ENCODE measurements at places on chromosomes 4 and X. TPM values are rescaled to one million over a fixed set of nuclear protein-coding genes. Genes with fewer than 3 reads are reported as not detected.

GAGE1 gene
- not detected for total RNA-seq

ASB11 gene
- total RNA-seq: 5.8 TPM

ZIC3 gene
- total RNA-seq: not detected

BEND2 gene
- not detected for total RNA-seq

CCDC120 gene
- total RNA-seq: not detected

CD99L2 gene
- 50.5 TPM for total RNA-seq

SSX3 gene
- total RNA-seq: not detected

REELD1 gene
- total RNA-seq: not detected

DCAF12L1 gene
- total RNA-seq: not detected

CHRDL1 gene
- not detected for total RNA-seq

GABRA4 gene
- total RNA-seq: not detected

CT83 gene
- total RNA-seq: not detected

NMU gene
- total RNA-seq: not detected

CT45A2 gene
- total RNA-seq: not detected

ASB12 gene
- total RNA-seq: 0.83 TPM

CENPVL2 gene
- total RNA-seq: not detected

RPS6KA3 gene
- total RNA-seq: 39.9 TPM

SMR3B gene
- total RNA-seq: not detected

FAAH2 gene
- total RNA-seq: 1.0 TPM

NDST3 gene
- not detected for total RNA-seq

TMPRSS11B gene
- not detected for total RNA-seq

PRKG2 gene
- total RNA-seq: 0.32 TPM

SSX4B gene
- 0.78 TPM for total RNA-seq

APELA gene
- total RNA-seq: not detected

XK gene
- total RNA-seq: 0.88 TPM

GPR82 gene
- total RNA-seq: not detected

CPZ gene
- 31.3 TPM for total RNA-seq

AVPR2 gene
- total RNA-seq: 0.48 TPM

MAGEA12 gene
- not detected for total RNA-seq

GPR173 gene
- total RNA-seq: 2.2 TPM

TMSB15C gene
- 3.4 TPM for total RNA-seq

ABCG2 gene
- 1.6 TPM for total RNA-seq

FMR1NB gene
- total RNA-seq: not detected

WDR17 gene
- not detected for total RNA-seq

HTN1 gene
- total RNA-seq: not detected

TMEM150C gene
- total RNA-seq: 1.5 TPM

CCDC160 gene
- 1.4 TPM for total RNA-seq

KLKB1 gene
- 0.42 TPM for total RNA-seq

ANOS1 gene
- total RNA-seq: 0.08 TPM

IL13RA1 gene
- total RNA-seq: 49.7 TPM

P2RY4 gene
- not detected for total RNA-seq

CFI gene
- 1.4 TPM for total RNA-seq

NALF2 gene
- total RNA-seq: not detected

PAGE2 gene
- total RNA-seq: not detected

FAM47B gene
- total RNA-seq: not detected

TBC1D8B gene
- total RNA-seq: 5.6 TPM

TBX22 gene
- not detected for total RNA-seq

NUDT10 gene
- 0.42 TPM for total RNA-seq

RBMXL3 gene
- not detected for total RNA-seq

HPGDS gene
- not detected for total RNA-seq

CYTL1 gene
- not detected for total RNA-seq

FGFBP2 gene
- total RNA-seq: not detected

Measured in myocyte (in vitro differentiated cells).